ENCODE measurements at places on chromosomes 5 and 9.

DNA sequence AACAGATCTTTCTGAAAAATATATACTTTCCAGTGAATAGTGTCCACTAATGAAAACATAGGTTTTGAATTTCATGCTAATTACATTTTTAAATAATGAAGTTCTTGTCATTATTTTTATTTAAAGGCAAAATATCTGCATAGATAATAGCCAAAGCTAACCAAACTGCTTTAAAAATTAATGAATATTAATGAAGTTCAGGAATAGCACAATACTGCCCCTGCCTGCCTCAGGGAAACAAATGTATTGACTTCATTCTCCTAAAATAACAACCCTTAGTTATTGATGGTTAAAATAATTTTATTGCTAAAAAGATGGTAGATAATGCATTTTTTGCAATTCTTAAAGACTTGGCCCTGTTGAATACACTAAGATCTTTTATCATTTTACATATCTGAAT, 103.6 kb upstream of the SSBP2 start:
- no peak for DNase-seq

- peak; percentile 94 for DNase-seq
These were observed at the start of gene NEURL1B for GRCh38 chr5:172640822-172641358. NEURL1B (plus strand) TSS chr5:172641263; CDS start chr5:172641407, 144 bp downstream.

DNA sequence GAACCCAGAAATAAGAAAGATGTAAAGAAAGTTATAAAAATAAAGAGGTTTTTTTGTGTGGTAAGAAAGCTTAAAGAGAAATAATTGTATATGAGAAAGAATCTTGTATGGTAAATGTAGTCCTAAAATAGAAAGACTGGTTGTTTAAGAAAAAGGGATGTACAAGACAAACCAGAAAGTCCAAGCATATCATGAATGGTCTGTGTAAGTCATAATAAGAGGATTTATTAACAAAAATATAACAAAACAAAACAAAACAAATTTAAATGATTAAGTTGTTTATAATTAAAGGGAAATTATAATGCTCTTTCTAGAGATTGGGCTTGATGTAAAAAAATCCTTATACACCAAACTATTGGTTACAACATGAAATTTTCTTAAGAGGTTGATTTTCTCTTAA, 590.4 kb upstream of the PTGER4 start:
- no peak for DNase-seq

- no peak for DNase-seq
These were observed 122.9 kb downstream of the OXCT1 start for GRCh38 chr5:41747301-41747700.

GRCh38 chr5:36611520-36612274, 5.3 kb downstream of the SLC1A3 start:
- no peak for DNase-seq

GRCh38 chr9:3238236-3238635, 287.6 kb downstream of the RFX3 start:
- DNase-seq = no peak

DNA sequence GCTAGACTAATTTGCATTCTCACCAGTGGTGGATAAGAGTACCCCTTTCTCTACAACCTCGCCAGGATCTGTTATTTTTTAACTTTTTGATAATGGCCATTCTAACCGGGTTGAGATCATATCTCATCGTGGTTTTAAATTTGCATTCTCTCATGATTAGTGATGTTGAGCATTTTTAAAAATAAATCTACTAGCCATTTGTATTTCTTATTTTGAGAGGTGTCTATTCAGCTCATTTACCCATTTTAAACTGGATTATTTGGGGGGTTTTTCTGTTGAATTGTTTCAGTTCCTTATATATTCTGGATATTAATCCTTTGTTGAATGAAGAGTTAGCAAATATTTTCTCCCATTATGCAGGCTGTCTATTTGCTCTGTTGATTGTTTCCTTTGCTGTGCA, 139.6 kb downstream of the ARSB start:
- no peak for DNase-seq

DNA sequence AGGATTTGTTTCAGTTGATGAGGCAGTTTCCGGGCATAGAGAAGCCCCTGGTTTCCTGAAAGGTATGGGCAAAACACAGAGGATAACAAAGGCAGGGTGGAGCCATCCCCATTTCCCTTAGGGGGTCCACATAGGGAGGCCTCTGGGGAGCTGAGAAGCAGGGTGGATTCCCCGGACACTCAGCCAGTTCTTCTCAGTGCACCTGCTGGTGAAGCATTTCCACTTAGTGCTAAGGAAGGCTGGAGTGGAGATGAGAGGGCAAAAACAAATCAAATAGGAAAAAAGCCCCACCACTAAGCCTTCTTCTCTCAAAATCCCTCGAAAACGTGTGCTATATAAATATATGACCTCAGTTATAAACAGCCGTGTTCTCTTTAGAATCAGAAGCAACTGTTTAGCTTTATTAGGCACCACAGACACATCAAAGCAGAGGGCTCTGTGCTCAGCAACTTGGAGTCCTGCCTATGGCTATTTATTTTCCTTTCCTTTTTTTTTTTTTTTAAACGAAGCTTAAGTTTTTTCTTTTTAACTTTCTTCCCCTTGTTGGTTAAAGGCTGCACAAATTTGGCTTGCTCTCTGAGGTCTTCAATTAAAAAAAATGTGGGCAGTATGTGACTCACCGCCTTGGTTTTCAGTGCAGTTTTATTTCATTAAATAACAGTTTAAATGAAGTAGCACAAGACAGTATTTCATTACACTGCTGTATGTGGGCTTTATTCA, 67.7 kb downstream of the PRDM6 start:
- no peak for DNase-seq

DNA sequence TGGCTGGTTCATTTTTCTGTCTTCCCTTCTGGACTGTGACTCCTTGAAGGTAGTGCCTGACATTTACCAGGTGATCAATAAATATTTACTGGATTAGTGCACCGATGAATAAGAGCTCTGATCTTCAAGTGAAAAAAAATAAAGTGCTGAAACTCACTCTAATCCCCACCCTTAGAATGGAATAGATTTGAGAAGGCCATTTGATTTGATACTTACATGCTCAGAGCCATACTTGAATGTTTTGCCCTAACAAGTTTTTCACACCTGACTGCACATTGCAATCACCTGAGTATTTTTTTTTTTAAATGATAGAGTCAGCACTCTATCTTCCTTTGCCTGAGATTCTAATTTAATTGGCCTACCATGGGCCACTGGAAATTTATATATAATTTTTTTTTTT, 105.7 kb downstream of the LRRC70 start:
- DNase-seq = no peak

DNA sequence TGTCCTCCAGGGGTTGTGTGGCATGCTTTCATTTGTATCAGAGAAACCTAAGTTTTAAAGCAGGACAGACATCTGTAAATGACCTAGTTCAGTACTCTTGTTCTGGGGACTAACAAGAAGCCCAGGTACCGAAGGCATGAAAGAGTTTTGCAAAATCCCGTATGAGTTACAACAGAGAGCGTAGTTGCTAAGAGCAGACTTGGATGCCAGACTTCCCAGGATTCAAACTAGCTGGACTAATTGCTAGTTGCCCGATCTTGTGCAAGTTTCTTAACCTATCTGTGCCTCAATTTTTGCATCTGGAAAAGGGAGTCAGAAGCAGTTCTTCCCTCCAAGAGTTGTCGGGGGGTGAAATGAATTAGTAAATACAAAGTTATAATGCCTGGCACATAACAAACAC, 20.9 kb downstream of the FBXL7 start:
- DNase-seq = no peak

Data from HuH-7.5 (cell line).